ENCODE measurements at places on chromosomes 1 and 21.

GRCh38 chr1:185375583-185375982 is 58.5 kb upstream of the IVNS1ABP start:
- no peak for DNase-seq

DNA sequence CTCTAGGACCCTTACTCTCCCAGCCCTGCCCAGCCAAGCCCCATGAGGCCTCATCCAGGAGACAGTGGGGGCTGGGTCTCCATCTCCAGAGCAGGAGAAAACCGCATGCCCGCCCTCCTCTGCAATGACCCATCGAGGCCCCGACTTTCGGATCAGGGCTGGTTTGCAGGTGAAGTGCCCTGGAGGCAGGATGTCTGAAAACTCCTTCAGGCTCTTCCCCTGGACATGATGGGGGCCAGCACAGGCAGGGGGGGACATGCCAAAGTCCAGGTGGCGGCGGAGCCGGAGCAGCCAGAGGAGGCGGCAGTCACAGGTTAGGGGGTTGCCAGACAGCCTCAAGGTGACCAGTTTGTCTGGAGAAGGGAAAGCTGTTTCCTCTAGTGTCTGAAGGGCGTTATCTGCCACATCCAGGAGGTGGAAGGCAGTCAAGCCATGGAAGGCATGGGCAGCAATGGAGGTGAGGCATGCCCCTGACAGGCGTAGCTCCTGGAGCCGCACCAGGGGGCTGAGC is 3.9 kb downstream of the LINGO4 start:
- DNase-seq, result no peak

DNA sequence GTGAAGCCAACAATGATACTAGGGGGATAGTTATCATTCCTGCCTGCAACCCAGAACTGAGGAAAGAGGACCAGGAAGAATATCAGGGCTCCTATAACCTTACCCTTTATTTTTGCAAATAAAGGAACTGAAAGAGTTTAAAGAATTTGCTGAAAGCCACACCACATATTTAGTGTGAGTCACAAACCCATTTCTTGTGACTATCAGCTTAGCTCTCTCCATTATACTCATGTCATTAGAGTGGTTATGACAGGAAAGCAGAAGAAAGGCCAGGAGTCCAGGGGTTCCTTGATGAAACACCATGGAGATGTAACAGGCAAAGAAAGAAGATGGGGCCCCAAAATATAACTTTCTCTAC is 141.1 kb upstream of the SAMSN1 start:
- no peak for DNase-seq

DNA sequence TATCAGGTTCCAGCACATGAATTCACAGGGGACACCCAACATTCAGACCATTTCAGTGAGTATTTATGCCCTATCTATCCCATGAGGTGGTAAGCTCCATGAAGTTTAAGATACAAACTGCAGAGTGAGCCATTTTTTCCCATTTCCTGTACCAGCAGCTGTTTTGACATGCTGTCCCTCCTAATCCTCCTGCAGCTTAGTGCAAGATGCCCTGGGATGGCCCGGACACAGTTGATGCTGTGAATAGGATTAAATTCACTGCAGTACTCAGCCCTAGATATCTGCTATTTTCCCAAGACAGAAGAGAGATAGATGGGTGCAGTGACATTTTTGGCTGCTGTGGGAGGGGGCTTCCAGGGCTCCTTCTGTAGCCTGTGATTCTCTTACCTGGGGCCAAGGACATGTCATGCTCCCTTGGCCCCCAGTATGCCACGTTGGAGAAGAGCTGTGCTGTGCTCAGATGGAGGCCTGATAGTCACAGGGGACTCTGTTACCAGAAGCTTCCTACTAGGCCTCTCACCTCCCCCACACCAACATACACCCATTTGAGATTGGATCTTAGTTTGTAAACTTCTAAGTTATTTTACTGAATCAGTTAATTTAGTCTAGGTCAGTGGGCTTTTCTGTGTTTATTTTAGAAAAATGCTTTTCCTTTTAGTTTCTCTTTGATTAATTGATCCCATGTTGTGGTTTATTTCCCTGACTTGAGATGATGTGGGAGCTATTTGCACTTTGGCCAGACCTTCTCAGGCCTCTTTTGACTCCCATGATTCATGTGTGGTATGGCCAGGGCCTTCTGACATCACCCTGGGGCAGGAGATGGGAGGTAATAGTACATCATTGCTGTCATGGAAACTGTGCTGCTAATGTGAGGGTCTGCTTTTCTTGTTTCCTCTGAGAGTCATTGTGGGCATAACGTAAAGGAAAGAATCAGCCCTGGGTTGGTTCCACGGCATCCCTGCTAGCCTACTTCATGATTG is 92.6 kb downstream of the ST3GAL3 start:
- DNase-seq, result peak; percentile 41

GRCh38 chr21:46243325-46243724 is 14.8 kb upstream of the LSS start:
- no peak for DNase-seq

- peak; percentile 84 for DNase-seq
Measured at GRCh38 chr1:201737352-201738060, 91.5 kb upstream of the IPO9 start.

GRCh38 chr1:164466429-164466828 is 92.6 kb upstream of the PBX1 start:
- no peak for DNase-seq

DNA sequence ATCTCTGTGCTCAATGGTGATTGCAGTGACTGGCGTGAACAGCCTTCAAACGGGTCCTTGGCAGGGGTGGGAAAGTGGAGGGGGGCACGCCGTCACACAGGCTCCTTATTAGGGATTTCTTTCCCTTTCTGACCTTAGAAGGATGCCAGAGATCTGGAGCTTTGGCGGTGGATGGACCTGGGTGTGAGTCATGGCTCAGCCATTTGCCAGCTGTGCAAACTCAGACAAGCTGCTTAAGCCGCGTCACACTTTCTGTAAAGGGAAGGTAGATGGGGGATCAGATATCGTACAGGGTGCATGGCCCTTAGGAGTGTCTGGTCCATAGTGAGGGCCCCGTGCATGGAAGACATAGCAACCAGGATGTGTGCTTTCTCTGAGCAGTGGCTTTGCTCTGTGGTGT is 48.3 kb upstream of the C1orf174 start:
- no peak for DNase-seq

- DNase-seq, result no peak
Measured at GRCh38 chr1:182626527-182626926, 22.3 kb upstream of the RGS16 start.

DNA sequence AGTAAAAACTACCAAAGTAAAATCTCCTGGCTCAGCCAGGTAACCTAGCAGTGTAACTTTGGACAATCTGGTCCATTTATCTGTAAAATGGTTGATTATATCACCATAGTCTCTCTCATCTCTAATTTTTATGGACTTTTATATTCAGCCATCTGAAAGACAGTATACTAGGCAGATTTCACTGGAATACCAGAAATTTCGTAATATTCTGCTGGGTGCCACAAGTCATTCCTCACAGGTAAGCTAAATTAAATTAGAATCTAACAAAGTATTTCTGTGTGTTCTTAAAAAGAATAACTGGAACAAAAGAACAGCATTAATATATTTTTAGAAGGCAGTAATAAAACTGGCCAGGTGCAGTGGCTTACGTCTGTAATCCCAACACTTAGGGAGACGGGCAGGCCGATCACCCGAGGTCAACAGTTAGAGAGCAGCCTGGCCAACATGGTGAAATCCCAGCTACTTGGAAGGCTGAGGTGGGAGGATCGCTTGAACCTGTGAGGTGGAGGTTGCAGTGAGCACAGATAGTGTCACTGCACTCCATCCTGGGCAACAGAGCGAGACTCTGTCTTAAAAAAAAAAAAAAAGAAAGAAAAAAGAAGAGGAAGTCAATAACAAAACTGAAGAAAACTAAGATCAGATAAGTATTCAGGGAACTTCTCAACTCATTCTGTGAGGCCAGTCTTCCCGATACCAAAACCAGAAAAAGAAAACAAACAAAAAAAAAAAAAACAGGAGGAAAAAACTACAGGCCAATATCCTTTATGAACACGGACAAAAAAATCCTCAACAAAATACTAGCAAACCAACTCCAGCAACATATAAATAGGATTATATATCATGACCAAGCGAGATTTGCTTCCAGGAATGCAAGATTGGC is 35.9 kb downstream of the PIK3R3 start:
- no peak for DNase-seq

GRCh38 chr1:76501136-76501535 is 366.1 kb upstream of the ST6GALNAC5 start:
- DNase-seq, result no peak

DNA sequence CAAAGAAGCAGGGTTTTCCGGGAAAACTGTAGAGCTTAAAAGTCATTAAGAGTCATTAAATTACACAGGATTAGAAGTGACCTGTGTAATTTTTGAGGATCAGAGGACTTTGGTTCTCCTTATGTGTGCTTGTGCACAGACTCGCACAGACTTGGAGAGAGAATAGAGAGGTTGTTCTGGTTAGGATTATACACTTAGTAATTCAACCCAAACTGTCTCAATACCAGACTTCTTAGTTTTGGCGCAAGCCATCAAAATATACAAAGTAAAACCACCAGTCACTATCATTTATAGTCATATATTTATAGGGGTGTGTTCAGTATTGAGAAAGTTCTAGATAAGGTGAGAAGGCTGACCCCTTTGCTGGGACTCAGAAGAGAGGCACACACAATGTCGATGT is 112.3 kb downstream of the HLX start:
- DNase-seq, result no peak

GRCh38 chr1:107997866-107998265 is 32.9 kb upstream of the VAV3 start:
- no peak for DNase-seq

DNA sequence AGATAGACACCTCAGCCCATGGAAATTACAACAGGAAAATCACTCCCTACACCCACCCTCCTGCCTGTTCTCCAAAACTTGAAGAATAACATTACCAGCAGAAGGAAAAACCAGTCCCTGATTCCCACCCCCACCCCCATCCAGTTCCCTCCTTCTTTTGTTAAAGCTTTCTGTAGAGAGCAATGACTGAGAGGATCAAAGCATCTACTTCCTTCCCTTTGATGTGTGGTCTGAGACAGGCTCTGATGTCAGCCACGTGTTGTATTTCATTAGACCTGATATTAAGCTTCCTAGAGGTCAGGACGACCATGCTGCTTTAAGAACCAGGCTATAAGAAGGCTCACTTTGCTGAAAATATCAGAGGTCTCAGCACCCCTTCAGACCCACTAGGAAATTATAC is 73.9 kb upstream of the HAO2 start:
- DNase-seq, result no peak

DNA sequence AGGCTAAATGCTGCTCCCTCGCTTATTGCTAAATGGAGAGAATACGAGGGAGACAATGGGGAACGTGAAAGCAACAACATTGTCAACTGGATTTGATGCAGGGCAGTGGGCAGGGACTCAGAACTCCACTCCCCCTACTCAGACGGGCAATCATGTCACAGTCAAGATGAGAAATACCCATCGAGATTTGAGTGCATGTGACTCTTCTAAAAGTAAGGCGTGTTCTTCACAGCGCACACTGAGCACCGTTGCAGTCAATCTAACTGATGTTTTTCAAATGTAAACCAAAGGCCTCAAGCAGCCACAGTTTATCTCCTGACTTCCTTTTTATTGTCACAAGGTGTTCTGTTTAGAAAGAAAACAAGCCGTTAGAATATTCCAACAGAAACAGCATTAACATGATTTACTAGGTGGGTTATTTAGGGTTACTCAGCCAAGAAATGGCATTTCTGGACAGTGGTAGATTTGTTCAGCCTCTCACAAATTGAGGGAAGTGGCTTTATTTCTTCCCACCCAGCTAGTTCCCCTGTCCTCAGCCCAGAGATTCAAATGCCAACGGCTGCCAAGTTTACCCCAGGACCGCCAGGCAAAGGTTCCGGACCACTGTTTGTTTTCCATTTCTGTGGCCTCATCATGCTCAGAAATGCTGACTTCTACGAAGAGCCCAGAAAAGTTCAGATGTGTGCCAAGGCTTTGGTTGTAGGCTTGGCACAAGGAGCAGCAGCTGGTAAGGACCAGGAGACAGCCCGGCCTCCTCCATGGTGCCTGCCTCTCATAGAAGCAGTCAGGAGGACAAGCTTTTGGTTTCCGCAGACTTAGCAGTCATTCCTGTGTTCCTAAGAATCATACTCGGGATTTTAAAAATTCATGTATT is 171.4 kb downstream of the KIF26B start:
- DNase-seq, result no peak

DNA sequence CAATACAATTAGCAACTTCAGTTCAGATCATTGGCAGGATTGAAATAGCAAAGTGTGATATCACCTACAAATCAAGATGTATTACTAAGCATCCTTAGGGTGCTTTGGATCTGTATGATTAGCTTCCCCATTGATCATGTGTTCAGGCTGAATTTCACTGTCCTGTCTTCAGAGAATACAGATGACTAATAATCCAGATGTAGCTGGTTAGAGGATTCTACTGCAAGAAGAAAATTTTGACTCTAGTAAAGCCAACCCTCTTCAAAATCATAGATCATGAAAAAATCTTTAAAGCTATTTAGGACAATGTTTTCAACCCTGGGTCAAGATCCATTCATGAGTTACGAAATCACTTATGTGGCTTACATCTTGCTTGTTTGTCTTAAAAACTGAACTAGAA is 184.4 kb downstream of the PTGER3 start:
- DNase-seq, result no peak

DNA sequence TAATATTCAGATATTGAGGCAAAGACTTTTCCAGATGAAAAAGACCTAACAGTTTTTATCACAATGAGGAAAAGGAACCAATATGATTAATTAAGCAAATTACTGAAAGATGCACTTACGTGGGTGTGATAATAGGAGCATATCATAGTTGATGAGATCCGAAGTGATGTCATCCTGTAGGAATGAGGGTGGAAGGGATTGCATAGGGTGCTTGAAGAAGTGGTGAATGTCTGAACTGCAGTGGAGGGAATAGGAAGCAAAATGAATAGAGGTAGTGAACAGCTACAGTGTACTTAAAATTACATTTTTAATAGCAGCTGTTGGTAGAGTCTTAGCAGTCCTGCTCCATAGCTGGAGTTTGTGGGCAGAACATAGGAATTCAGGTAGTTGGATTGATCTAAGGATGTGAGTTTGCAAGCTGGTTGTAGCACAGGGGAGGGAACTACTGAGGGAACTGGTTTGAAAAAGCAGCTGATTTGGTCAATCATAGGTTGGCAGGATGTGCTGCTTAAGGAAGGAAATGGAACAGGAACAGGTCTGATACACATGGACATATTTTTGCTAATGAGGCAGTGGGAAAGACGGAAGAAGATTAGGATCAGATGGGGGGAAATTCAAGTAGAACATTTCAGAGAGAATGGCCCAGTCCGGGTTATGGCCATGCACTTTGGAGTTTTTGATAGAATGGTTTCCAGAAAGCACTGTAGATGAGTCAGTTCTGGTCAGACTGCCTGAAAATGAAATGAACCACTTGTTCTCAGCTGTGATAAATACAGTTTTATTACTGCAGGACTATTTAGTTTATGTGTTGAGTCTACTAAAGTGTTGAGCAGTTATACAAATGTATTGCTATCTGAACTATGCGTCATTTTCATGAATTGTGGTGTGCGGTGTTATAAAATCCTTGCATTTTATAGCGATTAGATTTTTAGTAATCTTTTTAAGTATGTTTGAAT is 155.8 kb downstream of the RYR2 start:
- no peak for DNase-seq

GRCh38 chr1:144551107-144551542 is 41.6 kb upstream of the PPIAL4F start:
- no peak for DNase-seq

- DNase-seq, result no peak
Measured at GRCh38 chr1:10793129-10793651, 3.3 kb downstream of the CASZ1 start.

Measured in non-pigmented ciliary epithelial cell (primary cell).